Left colon (tissue), 2 donors: ENCODE measurements at places on chromosomes 12 and 14. TPM values are rescaled to one million over a fixed set of nuclear protein-coding genes. Genes with fewer than 3 reads are reported as not detected.

Gene RPS26
- 54.5 TPM for total RNA-seq

Gene SOX5
- total RNA-seq: 5.1 TPM

Gene MYO1A
- total RNA-seq: 281 TPM

Gene CBLN3
- 2.0 TPM for total RNA-seq
